ENCODE measurements at places on chromosomes 7 and 10. TPM values are rescaled to one million over a fixed set of nuclear protein-coding genes. Genes with fewer than 3 reads are reported as not detected.

AGMO gene
- total RNA-seq, result 1.4 TPM

RHBDD2 gene
- total RNA-seq, result 89.5 TPM

DNA sequence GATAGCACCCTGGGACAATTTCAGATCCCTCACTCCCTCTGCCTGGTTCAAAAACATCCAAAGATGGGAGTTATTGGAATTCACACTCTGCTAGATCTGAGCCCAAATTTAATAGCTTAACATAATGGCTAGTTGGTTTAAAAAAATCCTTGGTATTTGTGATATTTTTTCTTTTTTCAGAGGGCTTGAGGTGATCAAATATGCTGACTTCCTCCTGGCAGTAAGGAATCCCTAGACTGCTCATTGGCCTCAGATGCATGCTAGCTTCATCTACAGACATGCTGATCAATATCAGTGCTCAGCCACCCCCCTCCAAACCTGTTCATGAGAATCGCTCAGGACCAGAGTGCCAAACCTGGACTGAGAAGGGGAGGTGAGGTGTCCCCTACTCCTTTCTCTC lies 74.7 kb upstream of the PLPP4 start:
- no peak for DNase-seq
- H3K27me3 ChIP-seq, result no peaks in the 10 kb centered on the region
- no peak overlapping the region for H3K27ac ChIP-seq

- no peak overlapping the region for H3K27ac ChIP-seq
- peaks cover 7% of the 10 kb centered on the region for H3K36me3 ChIP-seq
- peak; percentile 86 for DNase-seq
- H3K4me1 ChIP-seq, result peaks cover 19% of the 10 kb centered on the region
These were observed 77.9 kb downstream of the SNX10 start for GRCh38 chr7:26369593-26369992.
